Thymus (tissue), 14 donors: ENCODE measurements at places on chromosomes 16 and 17. TPM values are rescaled to one million over a fixed set of nuclear protein-coding genes. Genes with fewer than 3 reads are reported as not detected.
A peak's percentile ranks its signal among the peaks of the same experiment; 100 is the strongest.

GRCh38 chr16:67760956-67761230 lies 41.8 kb upstream of the GFOD2 start:
- peaks cover 17% of the 10 kb centered on the region for H3K36me3 ChIP-seq
- H3K4me1 ChIP-seq: no peaks in the 10 kb centered on the region
- no peaks in the 10 kb centered on the region for H3K27me3 ChIP-seq
- DNase-seq: no peak
- peak overlapping the region; percentile 70 for H3K27ac ChIP-seq

DNA sequence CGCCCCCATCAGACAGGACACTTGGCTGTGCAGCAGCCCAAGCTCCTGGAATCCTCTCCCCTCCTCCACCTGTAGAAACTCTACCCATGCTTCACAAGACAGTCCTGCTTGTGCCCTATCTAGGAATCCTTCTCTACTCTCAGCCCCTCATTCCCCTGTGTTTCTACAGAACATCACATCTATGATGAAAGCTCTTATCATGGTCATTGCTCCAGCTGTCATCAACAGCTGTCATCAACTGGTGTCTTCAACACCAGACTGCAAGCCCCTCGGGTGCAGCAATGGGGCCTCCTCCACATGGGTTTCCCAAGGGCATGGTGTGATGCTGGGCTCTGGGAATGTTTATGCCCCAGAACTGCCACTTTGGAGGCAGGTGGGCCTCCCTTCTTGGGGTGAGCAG lies 21.1 kb upstream of the CDRT4 start:
- DNase-seq: no peak
- no peak overlapping the region for H3K27ac ChIP-seq
- H3K27me3 ChIP-seq: no peaks in the 10 kb centered on the region
- H3K36me3 ChIP-seq: peaks cover 2% of the 10 kb centered on the region
- no peak overlapping the region for H3K4me3 ChIP-seq

- no peak overlapping the region for H3K27ac ChIP-seq
- peaks cover 76% of the 10 kb centered on the region for H3K36me3 ChIP-seq
- no peaks in the 10 kb centered on the region for H3K4me1 ChIP-seq
- H3K27me3 ChIP-seq: no peaks in the 10 kb centered on the region
Measured at GRCh38 chr17:4675791-4676190, 28.1 kb downstream of the PELP1 start.

Gene KRTAP2-2
- not detected for total RNA-seq

- H3K27ac ChIP-seq: no peak overlapping the region
- H3K27me3 ChIP-seq: no peaks in the 10 kb centered on the region
- H3K36me3 ChIP-seq: no peaks in the 10 kb centered on the region
Measured at GRCh38 chr16:26344240-26344776, 652.5 kb downstream of the HS3ST4 start.

DNA sequence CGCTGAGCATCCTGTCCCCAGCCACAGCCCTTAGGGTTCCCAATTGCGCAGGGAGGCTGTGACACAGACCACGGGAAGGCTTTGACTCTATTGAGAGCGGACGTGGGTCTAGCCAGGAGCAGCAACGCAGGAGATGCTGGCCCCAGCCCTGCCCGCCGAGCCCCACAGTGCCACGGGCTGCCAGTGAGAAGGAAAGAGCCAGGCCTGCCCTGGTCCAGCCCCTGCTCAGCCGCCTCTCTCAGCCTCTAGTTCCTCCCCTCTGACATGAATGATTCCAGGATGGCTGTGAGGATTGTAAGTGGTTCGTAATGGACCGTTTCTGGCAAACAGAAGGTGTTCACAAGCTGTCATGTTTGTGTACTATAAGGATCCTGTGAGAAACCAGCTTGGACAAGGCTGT lies 2.5 kb downstream of the BHLHA9 start:
- no peak for DNase-seq
- peaks cover 15% of the 10 kb centered on the region for H3K4me1 ChIP-seq
- no peak overlapping the region for H3K27ac ChIP-seq
- no peaks in the 10 kb centered on the region for H3K36me3 ChIP-seq
- peaks cover 43% of the 10 kb centered on the region for H3K27me3 ChIP-seq

GRCh38 chr17:80704894-80705293 lies 160.3 kb downstream of the RPTOR start:
- peaks cover 17% of the 10 kb centered on the region for H3K36me3 ChIP-seq
- peaks cover 63% of the 10 kb centered on the region for H3K4me1 ChIP-seq
- no peak for DNase-seq
- no peaks in the 10 kb centered on the region for H3K27me3 ChIP-seq

Gene COX6A2
- 0.33 TPM for total RNA-seq

DNA sequence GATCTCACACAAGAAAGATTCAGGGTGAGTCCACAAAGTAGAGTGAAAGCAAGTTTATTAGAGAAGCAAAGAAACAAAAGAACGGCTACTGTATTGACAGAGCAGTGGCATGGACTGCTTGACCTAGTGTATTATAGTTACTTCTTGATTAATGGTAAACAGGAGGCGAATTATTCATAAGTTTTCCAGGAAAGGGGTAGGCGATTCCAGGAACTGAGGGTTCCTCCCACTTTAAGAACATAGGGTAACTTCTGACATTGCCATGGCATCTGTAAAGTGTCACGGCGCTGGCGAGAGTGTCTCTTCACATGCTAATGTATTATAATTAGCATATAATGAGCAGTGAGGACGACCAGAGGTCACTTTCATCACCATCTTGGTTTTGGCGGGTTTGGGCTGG lies 93.2 kb downstream of the CACNG3 start:
- H3K36me3 ChIP-seq: no peaks in the 10 kb centered on the region
- H3K27me3 ChIP-seq: no peaks in the 10 kb centered on the region
- no peak for DNase-seq
- H3K27ac ChIP-seq: no peak overlapping the region
- no peak overlapping the region for H3K4me3 ChIP-seq

DNA sequence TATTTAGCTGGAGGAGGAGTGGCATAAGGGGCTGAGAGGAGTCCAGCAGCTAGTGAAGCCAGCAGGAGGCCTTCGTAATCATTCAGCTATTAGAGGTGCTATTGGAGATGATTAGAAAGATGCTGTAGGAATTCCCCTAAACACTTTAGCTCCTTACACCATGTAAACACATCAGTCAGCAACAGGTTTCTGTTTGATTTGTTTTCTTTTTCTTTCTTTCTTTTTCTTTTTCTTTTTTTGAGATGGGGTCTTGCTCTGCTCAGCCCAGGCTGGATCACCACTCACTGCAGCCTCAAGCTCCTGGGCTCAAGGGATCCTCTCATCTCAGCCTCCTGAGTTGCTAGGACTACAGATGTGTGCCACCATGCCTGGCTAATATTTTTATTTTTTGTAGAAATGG lies 10.6 kb upstream of the SEPHS2 start:
- no peaks in the 10 kb centered on the region for H3K36me3 ChIP-seq
- H3K27ac ChIP-seq: no peak overlapping the region
- no peak overlapping the region for H3K4me3 ChIP-seq
- DNase-seq: no peak

Gene P3H4
- 4.1 TPM for total RNA-seq

Gene NT5M
- 6.0 TPM for total RNA-seq

Gene ARRB2
- 60.2 TPM for total RNA-seq

Gene RNU2-1
- not detected for total RNA-seq
